ENCODE measurements at places on chromosomes 13 and 19.

- peaks cover 25% of the 10 kb centered on the region for H3K4me1 ChIP-seq
- no peak overlapping the region for H3K27ac ChIP-seq
- H3K4me3 ChIP-seq: no peak overlapping the region
- no peaks in the 10 kb centered on the region for H3K27me3 ChIP-seq
These were observed 198.5 kb downstream of the KATNAL1 start for GRCh38 chr13:30108913-30109237.

DNA sequence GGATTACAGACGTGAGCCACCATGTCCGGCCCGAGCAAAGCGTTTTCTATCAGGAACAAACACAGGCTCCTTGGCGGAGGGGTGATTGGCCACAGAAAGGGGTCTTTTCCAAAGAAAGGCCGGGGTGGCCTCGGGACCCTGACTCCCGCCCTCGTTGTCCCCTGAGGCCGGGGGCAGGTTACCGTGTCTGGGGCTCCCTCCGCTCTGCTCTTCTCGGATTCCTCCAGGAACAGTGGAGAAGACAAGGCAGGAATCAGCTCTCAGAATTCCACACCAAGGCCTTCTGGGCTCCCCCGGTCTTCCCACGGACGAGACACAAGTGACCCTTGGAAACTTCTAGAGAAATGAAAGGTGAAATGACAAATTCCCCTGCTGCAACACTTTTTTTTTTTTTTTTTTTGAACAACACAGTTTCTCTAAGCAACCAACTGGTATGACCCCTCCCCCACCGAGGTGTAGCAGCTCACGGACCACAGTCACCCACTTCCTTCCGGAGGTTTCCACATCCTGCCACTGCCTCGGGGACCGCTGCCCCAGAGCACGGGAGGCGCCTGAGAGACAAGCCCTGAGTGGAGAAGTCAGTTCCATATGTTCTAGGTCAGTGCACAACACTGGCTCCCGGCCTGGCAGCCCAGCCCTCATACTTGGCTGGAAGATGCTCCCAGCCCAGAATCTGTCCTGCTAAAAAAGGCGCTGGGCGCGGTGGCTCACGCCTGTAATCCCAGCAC, 11.0 kb downstream of the MOB3A start:
- H3K27ac ChIP-seq: peak overlapping the region; percentile 48
- H3K4me3 ChIP-seq: peak overlapping the region; percentile 27
- no peak for DNase-seq
- H3K4me1 ChIP-seq: peaks cover 90% of the 10 kb centered on the region
- H3K36me3 ChIP-seq: peaks cover 11% of the 10 kb centered on the region

DNA sequence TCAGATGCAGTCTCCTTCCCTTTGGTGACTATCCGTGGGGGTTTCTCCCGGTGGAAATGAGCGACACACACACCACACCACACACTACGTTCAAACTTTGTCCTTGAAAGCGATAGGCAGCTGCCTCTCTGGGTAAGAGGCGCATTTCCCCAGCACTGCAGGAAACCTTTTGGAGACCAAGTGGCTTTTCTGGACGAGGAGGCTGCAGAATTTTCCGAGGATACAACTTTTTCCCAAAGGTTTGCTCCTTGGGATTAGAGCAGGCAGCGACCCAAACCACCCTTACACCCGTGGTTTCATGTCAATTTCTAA, 38.2 kb upstream of the FLT1 start:
- DNase-seq: no peak
- H3K4me1 ChIP-seq: peaks cover 22% of the 10 kb centered on the region
- H3K4me3 ChIP-seq: peak overlapping the region; percentile 38
- no peak overlapping the region for H3K27ac ChIP-seq
- no peaks in the 10 kb centered on the region for H3K36me3 ChIP-seq

- no peaks in the 10 kb centered on the region for H3K4me1 ChIP-seq
- DNase-seq: no peak
- H3K27ac ChIP-seq: no peak overlapping the region
- no peaks in the 10 kb centered on the region for H3K36me3 ChIP-seq
- no peak overlapping the region for H3K4me3 ChIP-seq
These were observed 642.2 kb downstream of the DIAPH3 start for GRCh38 chr13:59521549-59521948.

DNA sequence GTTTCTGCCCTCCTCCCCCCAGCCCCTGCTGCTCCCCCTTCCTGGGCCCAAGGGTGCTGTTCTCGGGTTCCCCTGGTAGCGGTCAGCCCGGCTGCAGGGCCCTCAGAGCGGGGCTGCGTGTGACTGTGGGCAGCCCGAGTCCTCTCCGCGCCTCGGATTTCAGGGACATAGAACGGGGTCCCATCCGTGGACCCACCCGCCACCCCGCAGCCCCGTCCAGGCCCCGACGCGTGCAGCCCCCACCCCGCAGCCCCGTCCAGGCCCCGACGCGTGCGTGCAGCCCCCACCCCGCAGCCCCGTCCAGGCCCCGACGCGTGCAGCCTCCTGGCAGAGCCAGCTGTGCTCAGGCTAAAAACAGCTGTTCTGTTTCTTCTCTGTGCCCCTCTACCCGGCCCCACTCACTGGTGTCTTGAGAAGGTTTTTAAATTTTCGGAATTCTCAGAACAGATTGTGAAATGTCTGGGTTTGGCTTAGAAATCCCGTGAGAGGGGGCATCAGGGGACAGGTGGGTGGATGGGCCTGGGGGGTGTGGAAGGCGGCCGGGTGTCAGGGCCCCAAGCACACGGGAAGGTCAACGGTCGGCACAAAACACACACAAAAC, 5.5 kb upstream of the PRTN3 start:
- no peaks in the 10 kb centered on the region for H3K27me3 ChIP-seq
- no peak for DNase-seq
- no peak overlapping the region for H3K27ac ChIP-seq
- H3K36me3 ChIP-seq: no peaks in the 10 kb centered on the region

- no peak overlapping the region for H3K27ac ChIP-seq
- no peaks in the 10 kb centered on the region for H3K36me3 ChIP-seq
- no peaks in the 10 kb centered on the region for H3K27me3 ChIP-seq
- no peaks in the 10 kb centered on the region for H3K4me1 ChIP-seq
These were observed 1003.2 kb upstream of the PCDH20 start for GRCh38 chr13:62418872-62419271.

GRCh38 chr19:38606131-38606530, 11.6 kb downstream of the MAP4K1 start:
- H3K4me1 ChIP-seq: no peaks in the 10 kb centered on the region
- H3K4me3 ChIP-seq: no peak overlapping the region
- no peaks in the 10 kb centered on the region for H3K27me3 ChIP-seq
- no peaks in the 10 kb centered on the region for H3K36me3 ChIP-seq

GRCh38 chr13:97306645-97307044, 84.5 kb downstream of the MBNL2 start:
- H3K36me3 ChIP-seq: no peaks in the 10 kb centered on the region
- peaks cover 82% of the 10 kb centered on the region for H3K4me1 ChIP-seq
- no peaks in the 10 kb centered on the region for H3K27me3 ChIP-seq
- H3K4me3 ChIP-seq: no peak overlapping the region
- H3K27ac ChIP-seq: no peak overlapping the region
- no peak for DNase-seq

DNA sequence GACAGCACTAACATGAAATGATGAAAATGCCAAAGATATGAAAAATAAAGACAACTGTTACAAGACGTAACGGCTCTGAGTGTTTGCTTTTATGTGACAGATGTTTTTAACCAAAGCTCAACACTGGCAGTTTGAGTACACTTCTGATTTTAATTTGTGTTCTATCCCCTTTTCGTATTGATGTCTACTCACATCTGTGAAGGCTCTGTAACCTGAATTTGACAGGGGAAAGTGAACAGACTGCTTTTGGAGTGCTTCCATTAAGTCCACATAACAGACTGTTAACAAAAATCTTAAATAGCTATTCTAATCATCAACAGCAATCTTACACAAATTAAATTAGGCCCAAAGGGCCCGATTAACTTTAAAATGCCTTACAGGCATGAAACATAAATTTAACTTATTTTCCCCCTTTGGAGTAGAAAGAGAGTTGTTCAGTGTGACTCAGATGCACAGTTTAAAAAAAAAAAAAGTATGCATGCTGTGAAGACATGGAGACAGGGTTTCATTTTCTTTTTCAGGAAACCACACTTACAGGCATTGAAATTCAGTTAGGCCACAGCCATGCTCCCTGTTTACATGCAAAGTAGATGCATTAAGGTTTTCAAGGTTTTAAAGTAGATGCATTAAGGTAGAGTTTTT, 16.3 kb upstream of the RNASEH2B start:
- no peaks in the 10 kb centered on the region for H3K36me3 ChIP-seq
- peaks cover 11% of the 10 kb centered on the region for H3K4me1 ChIP-seq
- H3K4me3 ChIP-seq: no peak overlapping the region
- peak overlapping the region; percentile 27 for H3K27ac ChIP-seq
- no peaks in the 10 kb centered on the region for H3K27me3 ChIP-seq

GRCh38 chr19:28843761-28844492, 369.0 kb downstream of the UQCRFS1 start:
- H3K4me1 ChIP-seq: no peaks in the 10 kb centered on the region
- no peak overlapping the region for H3K27ac ChIP-seq
- H3K4me3 ChIP-seq: no peak overlapping the region
- no peaks in the 10 kb centered on the region for H3K27me3 ChIP-seq
- no peaks in the 10 kb centered on the region for H3K36me3 ChIP-seq

GRCh38 chr19:13978351-13979243, 26.3 kb downstream of the DCAF15 start:
- no peaks in the 10 kb centered on the region for H3K27me3 ChIP-seq
- peak overlapping the region; percentile 58 for H3K4me3 ChIP-seq
- H3K27ac ChIP-seq: peak overlapping the region; percentile 80
- peaks cover 7% of the 10 kb centered on the region for H3K36me3 ChIP-seq
- DNase-seq: no peak

GRCh38 chr13:26977541-26977940, 194.1 kb downstream of the USP12 start:
- H3K4me3 ChIP-seq: no peak overlapping the region
- no peaks in the 10 kb centered on the region for H3K36me3 ChIP-seq
- no peak for DNase-seq
- no peak overlapping the region for H3K27ac ChIP-seq

DNA sequence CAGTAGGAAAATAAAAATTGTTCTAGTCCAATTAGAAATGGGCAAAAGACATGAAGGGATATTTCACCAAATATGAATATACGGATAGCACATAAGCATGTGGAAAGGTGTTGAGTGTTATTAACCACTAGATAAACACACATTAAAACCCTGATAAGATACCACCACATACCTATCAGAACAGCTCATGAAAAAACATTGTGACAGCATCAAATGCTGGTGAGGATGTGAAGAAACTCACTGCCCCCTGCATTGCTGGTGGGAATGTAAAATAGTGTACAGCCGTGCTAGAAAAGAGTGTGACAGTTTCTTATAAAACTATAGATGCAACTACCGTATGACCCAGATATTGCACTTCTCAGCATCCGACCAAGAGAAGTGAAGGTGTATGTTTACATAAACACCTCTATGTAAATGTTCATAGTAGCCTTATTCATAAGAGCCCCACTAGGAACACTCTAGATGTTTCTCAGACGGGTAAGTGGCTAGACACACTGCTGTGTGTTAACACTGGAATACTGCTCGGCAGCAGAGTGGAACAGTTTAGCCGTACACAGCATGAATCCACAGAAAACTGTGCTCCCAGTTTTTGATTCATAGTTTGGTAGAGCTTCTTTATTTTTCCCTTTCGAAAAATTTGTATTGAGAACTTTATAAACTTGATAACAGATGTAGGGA, 321.1 kb downstream of the MYO16 start:
- H3K36me3 ChIP-seq: no peaks in the 10 kb centered on the region
- no peak overlapping the region for H3K4me3 ChIP-seq
- H3K27ac ChIP-seq: no peak overlapping the region
- DNase-seq: no peak
- no peaks in the 10 kb centered on the region for H3K27me3 ChIP-seq

- no peak for DNase-seq
- H3K36me3 ChIP-seq: no peaks in the 10 kb centered on the region
- no peak overlapping the region for H3K4me3 ChIP-seq
- H3K27ac ChIP-seq: no peak overlapping the region
- H3K27me3 ChIP-seq: no peaks in the 10 kb centered on the region
- no peaks in the 10 kb centered on the region for H3K4me1 ChIP-seq
These were observed 108.2 kb upstream of the WASF3 start for GRCh38 chr13:26449063-26449848.

GRCh38 chr19:29478578-29479565, 46.9 kb upstream of the VSTM2B start:
- H3K4me3 ChIP-seq: no peak overlapping the region
- DNase-seq: peak; percentile 61
- no peaks in the 10 kb centered on the region for H3K27me3 ChIP-seq
- no peaks in the 10 kb centered on the region for H3K4me1 ChIP-seq
- no peaks in the 10 kb centered on the region for H3K36me3 ChIP-seq
- no peak overlapping the region for H3K27ac ChIP-seq

DNA sequence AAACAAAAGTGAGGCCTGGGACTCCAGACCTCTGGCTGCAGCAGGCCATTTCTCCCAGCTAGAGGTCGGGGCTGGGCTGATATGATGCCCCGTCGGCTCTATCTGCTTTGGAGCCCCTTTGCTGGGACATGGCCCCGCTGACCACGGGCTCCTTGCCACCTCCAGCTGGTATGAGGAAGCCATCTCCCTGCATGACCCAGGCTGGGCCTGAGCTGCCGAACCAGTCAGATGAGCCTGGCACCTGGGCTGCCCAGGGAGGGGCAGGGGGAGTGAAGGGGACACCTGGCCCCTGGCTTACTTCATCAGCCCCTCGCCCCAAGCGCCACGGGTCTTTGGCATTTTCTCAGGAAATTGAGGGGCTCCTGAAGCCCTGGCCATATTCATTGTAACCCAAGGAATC, 7.8 kb downstream of the ZSWIM4 start:
- DNase-seq: no peak
- no peaks in the 10 kb centered on the region for H3K27me3 ChIP-seq
- no peaks in the 10 kb centered on the region for H3K36me3 ChIP-seq
- peaks cover 9% of the 10 kb centered on the region for H3K4me1 ChIP-seq
- no peak overlapping the region for H3K27ac ChIP-seq

DNA sequence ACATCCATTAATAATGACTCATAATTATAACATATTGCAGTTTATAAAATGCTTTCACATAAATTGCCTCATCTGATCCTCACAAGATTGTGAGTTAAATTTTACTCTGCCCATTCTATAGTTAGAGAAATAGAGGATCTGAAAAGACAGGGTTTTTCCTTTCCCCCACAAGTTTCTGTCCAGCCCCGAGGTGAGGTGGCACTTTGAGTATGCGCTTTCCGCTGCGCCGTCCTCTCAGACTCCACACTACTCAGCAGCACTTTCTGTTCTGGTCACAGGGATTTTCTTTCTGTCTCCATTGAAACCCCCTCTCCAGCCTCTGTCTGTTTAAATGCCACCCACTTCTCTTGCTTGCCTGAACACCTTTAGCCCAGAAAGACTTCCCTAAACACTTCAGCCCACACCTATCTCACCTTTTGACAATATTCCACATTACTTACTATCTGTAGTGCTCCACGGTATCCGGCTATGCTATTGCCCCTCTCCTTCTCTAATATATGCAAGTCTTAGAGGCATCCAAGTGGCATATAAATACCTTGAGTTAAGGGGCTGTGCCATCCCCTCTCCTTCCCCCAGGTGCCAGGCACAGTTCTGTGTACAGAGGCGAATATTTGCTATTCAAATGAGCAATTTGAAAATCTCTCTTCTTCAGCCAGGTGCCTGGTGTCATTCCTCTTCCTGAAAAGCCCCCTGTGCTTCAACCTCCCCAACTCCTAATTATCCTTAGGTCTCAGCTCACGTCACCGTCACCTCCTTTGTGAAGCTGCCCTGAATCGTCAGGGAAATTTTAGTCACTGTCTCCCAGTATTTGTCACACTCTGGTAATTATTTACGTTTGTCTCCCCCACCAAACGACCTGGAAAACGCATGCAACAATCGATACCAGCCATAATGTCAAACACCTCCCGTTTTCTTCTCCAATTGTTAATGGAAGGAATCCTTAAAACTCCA, 268.7 kb downstream of the NHLRC3 start:
- DNase-seq: no peak
- H3K36me3 ChIP-seq: no peaks in the 10 kb centered on the region
- H3K27me3 ChIP-seq: no peaks in the 10 kb centered on the region
- no peaks in the 10 kb centered on the region for H3K4me1 ChIP-seq
- no peak overlapping the region for H3K27ac ChIP-seq
